ENCODE measurements at places on chromosomes 13 and 19.
A peak's percentile ranks its signal among the peaks of the same experiment; 100 is the strongest.

DNA sequence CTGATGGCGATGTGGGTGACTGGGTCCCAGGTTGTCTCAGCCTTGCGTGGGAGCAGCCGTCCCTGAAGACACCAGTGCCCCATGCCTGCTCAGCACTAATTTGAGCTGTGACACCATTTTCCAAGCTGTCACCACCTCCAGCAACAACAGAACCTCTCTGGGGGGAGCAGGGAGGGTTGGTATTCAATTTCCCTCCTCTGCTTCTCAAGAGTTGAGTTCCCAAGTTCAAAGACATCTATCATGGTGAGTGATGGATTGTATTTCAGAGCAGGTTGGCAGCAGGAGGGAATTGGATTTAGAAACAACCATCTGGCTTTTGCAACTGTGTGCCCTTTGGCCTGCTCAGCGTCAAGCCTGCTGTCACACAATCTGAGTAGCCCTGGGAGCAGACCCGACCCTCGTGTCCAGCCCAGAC is 46.9 kb upstream of the UQCRFS1 start:
- DNase-seq, result no peak

- no peak for DNase-seq
These were observed 68.6 kb downstream of the SPACA7 start for GRCh38 chr13:112444416-112445399.

DNA sequence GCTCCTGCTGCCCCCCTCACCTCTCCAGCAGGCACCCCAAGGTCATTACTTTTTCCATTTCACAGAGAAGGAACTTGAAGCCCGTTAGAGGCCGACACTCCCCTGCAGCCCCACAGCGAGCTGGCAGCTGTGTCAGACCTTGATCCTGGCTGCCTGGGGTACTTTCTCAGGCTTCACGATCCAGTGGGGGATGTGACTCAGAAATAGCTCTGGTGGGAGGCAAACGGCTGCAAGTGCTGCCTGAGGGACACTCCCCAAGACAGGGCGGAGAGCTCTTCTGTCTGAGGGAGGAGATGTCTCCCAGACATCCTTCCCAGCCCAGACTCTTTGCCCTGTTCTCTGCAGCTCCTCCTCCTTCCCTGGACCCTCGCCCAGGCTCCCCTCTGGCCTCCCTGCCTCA is 4.8 kb downstream of the TSKS start:
- no peak for DNase-seq

DNA sequence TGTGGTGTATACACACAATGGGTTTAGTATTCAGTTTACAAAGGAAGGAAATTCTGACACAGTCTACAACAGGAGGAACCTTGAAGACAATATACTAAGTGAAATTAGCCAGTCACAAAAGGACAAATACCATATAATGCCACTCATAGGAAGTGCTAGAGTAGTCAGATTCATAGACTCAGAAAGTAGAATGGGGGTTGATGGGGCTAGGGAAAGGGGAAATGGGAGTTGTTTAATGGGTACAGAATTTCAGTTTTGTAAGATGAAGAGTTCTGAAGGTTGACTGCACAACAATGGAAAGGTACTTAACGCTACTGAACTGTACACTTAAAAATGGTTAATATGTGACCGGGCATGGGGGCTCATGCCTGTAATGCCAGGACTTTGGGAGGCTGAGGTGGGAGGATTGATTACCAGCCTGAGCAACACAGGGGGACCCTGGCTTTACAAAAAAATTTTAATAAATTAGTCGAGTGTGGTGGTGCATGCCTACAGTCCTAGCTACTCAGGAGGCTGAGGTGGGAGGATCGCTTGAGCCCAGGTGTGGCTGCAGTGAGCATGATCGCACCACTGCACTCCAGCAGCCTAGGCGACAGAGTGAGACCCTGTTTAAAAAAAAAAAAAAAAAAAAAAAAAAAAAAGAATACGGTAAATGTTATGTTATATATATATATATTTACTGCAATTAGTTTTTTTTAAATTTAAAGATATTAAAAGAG is 45.0 kb downstream of the SLC15A1 start:
- DNase-seq, result no peak

- no peak for DNase-seq
These were observed 38.6 kb upstream of the CCNE1 start for GRCh38 chr19:29773141-29773540.

DNA sequence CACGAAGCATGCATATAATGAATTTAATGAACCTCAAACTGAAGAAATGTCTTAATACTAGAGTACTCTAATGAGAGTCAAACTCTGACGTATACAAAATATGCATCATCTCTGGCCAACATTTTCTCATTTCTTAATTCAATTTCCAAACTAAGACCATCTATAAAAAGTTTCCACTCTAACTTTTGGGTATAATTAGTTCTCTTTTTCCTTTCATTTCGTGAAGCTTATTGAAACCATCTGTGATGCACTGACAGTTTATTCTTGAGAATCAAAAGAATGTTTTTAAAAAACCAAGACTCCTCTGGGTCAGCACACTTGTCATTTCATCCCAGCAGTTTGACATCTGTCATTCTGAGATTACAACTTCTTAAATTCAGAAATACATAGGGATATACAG is 90.0 kb downstream of the CAB39L start:
- no peak for DNase-seq

GRCh38 chr13:99431927-99432608 is 69.2 kb upstream of the TM9SF2 start:
- DNase-seq, result no peak

- DNase-seq, result no peak
These were observed 22.0 kb upstream of the VSTM2B start for GRCh38 chr19:29503785-29504184.

DNA sequence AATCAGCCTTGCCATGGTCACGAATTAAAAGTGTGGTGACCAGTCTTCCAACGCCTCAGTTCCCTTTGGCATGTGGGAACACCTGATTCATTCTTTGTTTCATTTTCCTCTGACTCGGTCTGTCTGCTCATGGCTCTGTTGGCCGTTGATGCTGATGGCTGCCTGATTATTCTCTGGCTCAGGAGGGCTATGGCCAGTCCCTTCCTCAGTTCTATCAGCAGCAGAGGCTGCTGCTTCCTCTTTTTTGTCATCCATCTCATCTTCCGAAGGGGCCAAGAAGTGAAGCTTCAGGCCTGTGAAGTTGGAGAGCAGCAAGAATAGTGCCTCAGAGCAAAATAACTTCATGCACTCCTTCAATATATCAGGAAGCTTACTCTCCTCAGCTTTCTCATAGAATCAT is 9.5 kb upstream of the MLNR start:
- DNase-seq, result no peak

DNA sequence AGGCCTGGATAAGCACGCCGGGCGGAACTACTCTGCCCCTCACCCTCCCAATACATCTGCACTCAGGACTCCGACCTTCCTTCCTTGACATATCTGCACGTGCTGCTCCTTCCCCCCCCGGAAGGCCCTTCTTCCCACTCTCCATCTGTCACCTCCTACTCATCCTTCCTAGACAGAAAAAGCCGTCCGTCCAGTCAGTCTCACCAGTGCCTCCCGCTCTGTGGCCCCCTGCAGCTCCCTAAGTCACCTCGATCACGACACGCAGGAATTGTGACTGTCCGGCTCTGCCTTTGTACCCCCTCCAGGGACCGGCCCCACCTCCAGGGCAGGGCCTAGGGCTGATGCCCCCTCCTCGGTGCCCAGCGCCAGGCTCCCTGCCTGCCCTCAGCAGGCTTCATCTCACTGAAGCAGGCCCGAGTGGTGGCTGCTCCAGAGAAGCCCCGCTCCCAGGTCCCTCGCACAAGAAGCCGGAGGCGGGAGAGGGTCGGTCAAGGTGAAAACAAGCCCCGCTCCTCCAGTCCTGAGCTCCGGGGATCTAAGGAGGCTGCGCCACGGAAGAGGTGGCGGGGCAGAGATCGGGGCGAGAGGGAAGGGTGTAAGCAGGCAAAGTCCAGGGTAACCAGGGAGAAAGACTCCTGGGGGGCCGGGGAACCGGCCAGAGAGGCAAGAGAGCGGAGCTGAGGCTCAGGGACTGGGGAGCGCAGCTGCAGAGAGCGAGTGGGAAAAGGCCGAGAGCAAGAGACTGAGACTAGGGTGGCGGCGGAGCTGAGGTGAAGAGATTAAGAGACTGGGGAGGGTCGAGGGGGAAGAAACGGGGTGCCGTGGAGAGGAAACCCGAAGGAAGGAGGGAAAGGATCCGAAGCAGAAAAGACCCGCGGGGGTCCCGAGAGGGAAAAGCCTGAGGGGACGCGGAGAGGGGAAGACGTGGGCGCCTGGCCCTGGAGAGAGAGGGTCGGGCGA is 1.1 kb downstream of the PPP6R1 start:
- no peak for DNase-seq

GRCh38 chr13:98761986-98762616 is 9.6 kb upstream of the SLC15A1 start:
- DNase-seq, result no peak

- DNase-seq, result no peak
These were observed 19.9 kb upstream of the GDF15 start for GRCh38 chr19:18366021-18366435.

DNA sequence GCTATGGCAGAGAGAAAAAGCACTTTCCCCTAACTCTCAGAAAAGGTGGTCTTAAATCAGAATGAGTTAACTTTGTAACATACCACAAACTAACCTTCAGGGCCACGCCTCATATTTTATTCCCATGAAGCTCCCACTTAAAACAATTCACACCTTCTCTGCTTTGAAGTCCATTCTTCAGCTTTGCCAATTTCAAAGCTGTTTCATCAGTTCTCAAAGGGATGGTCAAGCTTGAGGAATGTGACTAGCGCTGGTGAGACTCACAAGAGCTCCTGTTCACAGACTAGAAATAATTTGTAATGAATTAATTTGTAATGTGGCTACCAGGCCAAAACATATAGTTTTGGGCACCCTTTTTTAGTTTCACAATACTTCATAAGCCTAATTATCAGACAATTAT is 68.2 kb downstream of the STK24 start:
- no peak for DNase-seq

DNA sequence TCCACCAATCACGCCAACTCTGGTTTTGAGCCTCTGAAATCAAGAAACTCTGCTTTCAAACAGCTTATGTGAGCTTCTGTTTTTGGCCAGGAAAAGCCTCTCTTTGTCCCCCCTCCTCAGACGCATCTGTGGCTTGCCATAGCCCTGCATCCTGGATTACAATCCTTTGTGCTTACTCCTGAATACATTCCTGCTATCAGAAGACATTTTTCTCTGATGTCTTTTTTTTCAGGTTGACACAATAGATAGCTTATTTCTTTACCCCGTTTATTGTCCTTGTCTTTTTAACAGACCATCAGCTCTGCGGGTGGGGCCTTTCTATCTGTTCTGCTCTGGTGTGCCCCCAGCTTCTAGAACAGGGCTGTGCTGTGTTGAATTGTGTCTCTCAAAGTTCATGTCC is 11.0 kb downstream of the PNMA8B start:
- no peak for DNase-seq

GRCh38 chr19:15231271-15231670 is 977 bp downstream of the EPHX3 start:
- DNase-seq, result no peak

GRCh38 chr13:113483081-113483480 is 7.4 kb downstream of the DCUN1D2 start:
- DNase-seq, result no peak

DNA sequence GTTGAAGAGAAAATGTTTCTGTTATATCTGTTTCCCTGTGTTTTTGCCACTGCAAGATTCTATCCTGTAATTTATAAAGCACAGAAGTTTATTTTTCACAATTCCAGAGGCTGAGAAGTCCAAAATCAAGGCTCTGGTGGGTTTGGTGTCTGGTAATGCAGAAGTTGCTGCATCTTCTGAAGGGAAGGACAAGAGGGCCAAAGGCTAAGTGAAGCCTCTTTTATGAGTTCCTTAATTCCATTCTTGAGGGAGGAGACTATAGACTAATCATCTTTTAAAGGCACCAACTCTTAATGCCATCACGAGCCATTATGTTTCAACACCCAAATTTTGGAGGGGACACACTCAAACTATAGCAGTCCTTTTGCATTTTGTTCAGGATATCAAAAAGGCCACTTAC is 34.1 kb upstream of the WDFY2 start:
- no peak for DNase-seq

DNA sequence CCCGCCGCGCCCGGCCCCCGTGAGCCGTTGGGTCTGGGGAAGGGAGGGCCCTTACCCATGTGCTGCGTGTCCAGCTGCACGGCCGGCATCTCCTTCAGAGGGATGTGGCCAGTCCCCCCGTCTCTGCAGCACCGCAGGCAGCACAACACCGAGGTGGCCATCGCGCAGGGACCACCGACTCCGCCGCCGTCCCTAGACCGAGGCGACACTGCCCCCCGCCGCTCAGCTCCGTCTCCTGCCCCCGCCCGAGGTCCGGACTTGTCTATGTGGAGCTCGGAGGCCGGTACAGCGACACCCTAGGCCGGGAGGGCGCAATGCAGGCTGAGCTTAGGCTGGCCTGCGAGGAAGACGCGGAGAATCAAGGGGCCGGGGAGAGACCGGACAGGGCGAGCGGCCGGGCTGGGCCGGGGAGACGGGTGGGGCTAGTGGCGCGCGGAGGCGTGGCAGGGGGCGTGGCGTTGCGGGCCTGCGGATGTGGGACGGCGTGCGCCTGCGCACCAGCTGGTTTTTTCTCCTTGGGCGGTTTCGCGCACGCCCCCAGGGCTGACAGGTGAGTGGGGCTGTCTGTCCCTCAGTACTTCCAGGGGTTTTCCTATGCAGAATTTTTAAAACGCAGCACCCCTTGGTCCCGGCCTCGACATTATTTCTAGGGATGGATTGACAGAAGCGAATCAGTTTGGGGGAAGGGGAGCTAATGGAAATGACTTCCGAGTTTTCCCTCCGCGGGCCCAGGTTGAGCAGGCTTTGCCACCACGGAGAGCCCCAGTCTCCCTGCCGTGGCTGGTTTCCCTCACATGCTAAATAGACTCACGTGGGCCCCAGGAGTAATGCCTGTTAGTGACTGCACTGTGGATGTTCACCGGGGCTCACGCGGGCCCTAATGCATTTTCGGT is at the start of gene SPRYD7:
SPRYD7 (minus strand) TSS at position 266 of the 893 bp plus-strand sequence; CDS start at position 161, 105 bp downstream.
- DNase-seq, result peak; percentile 90

DNA sequence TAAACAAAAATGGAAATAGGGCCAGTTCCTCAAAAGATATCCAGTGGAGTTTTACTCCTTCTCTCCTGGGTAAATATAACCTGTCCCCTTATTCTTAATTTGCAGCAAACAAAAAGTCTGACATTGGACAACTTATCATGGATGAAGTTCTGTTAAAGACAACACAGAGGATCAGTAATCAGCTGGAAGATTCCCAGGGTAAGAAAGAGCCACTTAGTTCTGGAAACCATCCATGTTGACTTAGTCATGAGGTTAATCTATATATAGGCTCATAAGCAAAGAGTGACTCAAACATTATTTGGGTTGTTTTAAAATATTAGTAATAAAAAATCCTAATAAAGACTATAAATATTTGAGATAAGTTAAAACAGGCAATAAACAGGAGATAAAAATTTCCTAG is 40.5 kb upstream of the EBPL start:
- no peak for DNase-seq

- no peak for DNase-seq
These were observed 464.6 kb downstream of the MYO16 start for GRCh38 chr13:109093998-109094397.

GRCh38 chr19:37725181-37725580 is 5.6 kb upstream of the ZNF607 start:
- no peak for DNase-seq

GRCh38 chr13:66634384-66634783 is 595.8 kb downstream of the PCDH9 start:
- DNase-seq, result no peak

GRCh38 chr13:26423629-26424028 is 133.9 kb upstream of the WASF3 start:
- no peak for DNase-seq

All from stimulated activated CD4-positive, alpha-beta T cell treated with anti-CD3 and anti-CD28 coated beads, TNF-alpha, amount 100 ng/mL, for 48 hours (primary cell).